ENCODE measurements at places on chromosomes 12 and 14.

GRCh38 chr14:87387806-87388205, 605.2 kb downstream of the GALC start:
- no peak for DNase-seq

DNA sequence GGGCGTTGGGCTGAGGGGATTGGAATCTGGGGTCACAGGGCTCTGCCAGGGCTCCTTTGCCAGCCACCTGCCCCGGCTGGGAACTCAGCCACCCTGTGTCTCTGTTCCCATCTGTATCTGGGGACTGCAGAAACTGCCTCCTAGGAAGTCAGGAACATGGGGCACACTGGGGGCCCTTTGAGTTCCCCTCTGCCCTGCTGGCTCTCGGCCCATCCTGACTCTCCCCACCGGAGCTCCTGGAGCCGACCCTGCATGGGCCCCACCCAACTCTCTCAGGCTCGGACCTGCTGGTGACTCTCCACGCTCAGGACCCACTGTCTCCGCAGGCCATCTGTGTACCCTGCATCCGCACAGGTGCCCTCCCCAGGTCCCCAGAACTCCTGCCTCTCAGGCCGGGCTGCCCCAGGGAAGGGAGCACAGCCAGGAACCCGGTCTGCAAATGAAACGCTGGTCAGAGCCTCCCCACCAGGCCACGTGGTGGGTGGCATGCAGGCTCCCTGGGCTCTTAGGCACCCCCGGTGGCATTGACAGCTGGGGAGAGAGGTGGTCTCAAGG, 82.8 kb downstream of the KIF26A start:
- no peak for DNase-seq

GRCh38 chr12:99311373-99311772, 336.2 kb upstream of the GARIN6 start:
- DNase-seq = no peak

GRCh38 chr12:44618946-44619345, 257.2 kb downstream of the NELL2 start:
- no peak for DNase-seq

DNA sequence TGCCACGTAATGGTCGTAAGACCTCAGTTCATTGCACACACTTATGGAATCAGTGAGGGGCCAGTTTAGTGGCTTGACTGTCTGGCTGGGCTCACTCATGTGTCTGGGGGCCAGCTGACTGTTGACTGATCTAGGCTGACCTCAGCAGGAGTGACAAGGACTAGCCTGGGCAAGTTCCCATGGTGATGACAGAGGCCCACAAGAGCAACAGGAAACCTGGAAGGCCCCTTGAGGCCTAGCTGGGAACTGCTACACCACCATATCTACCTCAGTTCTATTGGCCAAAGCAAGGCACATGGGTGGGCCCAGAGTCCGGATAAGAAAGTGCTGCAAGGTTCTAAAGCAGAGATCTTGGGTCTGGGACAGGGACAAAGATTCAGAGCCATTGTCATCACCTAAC, 21.3 kb upstream of the RFLNA start:
- peak; percentile 47 for DNase-seq

DNA sequence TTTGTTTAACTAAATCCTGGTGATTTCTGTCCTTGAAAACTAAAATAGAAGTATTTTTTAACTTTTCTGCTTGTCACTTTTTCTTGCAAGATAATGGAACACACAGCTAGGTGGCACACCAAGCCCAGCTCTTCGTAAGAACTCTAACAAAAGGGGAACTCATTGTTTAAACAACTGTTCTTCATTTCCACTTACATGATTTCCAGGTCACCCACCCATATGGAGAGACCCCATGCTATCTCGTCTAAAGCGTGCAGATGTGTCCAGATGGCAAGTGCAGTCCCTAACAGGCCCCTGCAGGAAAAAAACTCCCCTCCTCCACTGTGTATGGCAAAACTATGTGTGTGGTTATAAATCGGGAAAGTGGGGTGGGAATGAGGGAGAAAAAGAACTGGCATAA, 43.3 kb upstream of the NT5DC3 start:
- peak; percentile 33 for DNase-seq

DNA sequence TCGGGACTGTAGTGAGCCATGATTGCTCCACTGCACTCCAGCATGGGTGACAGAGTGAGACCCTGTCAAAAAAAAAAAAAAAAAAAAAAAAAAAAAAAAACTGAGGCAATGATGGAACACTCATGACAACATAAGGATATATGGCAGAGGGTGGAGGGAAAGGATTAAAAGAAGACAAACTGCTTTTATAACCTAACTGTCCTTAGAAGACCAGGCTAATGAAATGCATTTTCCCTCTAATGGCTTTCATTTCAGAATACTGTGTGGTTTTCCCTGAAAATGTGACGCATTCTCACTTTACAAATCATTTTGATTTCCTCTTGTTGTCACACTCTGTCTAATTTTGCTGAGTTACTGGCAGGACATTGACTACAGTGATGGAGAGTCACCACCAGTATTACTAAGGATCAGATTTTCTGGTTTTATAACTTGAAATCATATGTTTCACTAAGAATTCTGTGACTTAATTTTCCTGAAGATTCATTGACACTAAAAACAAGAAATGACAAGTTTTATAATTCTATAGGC, 137.6 kb upstream of the SSTR1 start:
- no peak for DNase-seq

GRCh38 chr12:48420039-48420775, 52.2 kb upstream of the ANP32D start:
- DNase-seq = peak; percentile 33

- peak; percentile 17 for DNase-seq
These were observed 305.5 kb downstream of the CEP128 start for GRCh38 chr14:80636071-80636470.

DNA sequence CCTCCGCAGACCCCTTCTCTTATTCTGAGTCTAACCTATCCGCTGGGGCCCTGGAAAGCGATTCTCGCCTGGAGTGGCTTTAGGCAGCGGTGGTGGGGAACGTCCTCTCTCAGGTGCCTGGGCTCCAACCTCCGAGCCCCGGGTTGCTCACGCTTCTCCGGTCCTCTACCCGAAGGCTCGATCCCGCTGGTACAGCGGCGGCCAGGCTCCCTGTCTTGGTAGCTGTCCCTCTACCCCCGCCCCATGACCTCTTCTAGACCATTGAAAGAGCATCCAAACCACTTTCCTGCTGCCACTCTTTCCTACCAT, 505 bp upstream of the HEBP1 start:
- no peak for DNase-seq

- peak; percentile 90 for DNase-seq
These were observed 59.5 kb upstream of the IGF1 start for GRCh38 chr12:102539651-102540553.

DNA sequence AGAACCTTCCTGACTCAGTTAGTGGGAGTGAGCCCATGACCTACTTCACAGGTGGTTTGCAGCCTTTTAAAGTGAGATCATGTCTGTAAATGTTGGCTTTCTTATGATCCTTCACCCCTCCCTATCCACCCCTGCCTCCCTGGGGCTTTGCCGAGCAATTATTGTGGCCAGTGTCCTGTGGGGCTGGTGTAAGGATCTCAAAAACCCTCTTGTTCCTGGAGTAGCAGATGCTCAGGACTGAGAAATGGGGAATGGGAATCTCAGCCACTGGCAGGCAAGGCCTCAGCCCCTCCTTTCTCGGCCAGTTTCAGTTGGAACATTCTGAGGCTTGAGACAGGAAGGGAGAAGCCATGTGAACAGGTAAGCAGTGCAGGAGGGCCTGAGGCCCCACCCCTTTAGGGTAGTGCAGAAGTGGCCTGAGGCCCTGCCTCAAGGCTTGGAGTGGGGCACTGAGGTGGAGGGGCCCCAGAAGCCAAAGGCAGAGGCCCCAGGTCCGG, 53.8 kb downstream of the PLEKHG3 start:
- DNase-seq = peak; percentile 42

DNA sequence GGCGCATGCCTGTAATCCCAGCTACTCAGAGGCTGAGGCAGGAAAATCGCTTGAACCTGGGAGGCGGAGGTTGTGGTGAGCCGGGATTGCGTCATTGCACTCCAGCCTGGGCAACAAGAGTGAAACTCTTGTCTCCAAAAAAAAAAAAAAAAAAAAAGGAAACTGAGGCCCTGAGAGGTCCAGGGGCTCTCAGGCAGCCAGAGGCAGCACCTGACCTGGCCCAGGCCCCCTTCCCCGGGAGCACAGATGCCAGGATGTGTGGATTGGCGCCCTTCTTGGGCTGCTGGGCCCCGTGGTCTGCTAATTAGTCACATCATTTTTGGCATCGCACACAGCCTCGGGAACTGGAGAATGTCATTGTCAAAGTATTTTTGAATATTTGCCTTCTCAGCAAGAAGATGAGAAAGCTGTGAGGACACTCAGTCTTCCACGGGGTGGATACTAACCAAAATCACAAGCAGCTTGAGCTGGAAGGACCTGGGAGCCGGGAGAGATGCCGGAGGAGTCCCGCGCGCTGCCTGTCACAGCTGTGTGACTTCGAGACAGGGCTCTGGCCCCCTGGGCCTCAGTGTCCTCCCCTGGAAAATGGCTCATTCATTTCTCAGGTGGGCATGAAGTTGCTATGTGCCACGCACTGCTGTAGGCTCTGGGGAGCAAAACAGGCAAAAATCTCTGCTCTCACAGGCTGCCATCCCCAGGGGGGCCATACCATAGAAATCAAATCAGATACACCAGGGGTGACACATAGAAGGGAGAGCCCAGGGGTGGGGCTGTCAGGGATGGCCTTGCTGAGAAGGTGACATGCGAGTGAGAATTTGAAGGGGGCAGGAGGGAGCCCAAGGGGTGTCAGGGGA, 12.5 kb upstream of the RCOR1 start:
- peak; percentile 43 for DNase-seq

DNA sequence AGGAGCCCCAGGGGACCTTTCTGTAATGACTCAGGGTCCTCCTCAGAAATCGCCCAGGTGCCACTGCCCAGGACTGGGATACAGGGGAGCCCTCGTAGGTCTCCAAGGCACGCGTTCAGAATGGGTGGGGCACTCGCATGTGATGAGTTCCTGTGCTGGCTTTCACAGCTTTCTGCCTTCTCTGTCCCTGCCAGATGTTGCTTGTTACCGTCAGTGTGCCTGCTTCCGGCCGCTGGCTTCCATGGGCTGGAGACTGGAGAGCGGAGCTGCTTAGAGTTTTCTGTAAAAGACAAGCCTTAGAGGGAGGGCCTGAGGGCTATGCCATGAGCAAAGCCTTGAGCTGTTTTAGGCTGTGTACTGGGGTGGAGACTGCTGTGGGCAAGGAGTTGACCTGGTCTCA, 75.0 kb upstream of the SLC24A4 start:
- no peak for DNase-seq

GRCh38 chr14:50844391-50844790, 13.4 kb upstream of the NIN start:
- no peak for DNase-seq

DNA sequence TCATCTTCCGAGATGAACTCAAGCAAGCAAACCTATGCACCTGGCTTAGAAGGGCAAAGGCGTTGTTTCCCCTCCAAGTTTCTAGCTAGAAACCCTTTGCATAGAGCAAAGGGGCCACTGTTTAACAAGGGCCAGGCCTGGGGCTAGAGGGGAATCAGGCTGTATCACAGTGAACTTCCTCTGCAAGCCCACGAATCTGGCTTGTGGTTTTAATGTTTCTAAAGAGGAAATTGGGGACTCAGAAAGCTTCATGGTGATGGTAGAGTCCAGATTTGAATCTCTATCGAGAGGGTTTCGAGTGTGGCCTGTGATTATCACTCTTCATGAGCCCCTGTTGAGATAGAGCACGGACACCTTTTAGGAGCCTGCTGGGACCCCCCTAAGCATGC, 189.9 kb downstream of the VRK1 start:
- DNase-seq = no peak

- DNase-seq = no peak
These were observed 39.9 kb upstream of the TMCC3 start for GRCh38 chr12:94690198-94690771.

DNA sequence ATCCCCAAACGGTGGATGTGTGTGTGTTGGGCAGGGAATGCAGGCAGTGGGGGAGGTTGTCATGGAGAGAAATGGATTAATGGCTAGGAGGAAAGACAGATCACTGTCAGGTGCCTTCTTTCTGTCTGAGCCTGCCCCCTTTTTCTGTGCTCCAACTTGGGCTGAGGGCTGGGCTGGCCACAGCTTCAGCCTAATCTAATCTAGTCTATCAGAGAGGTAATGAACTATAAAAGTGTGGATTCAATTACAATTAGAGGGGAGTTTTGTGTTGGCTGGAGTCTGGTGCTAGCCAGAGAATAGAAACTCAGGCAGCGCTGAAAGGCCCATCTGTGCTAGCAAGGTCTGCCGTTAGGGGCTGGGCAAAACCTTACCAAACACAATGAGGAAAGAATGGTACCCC, 41.2 kb downstream of the NEUROD4 start:
- no peak for DNase-seq

DNA sequence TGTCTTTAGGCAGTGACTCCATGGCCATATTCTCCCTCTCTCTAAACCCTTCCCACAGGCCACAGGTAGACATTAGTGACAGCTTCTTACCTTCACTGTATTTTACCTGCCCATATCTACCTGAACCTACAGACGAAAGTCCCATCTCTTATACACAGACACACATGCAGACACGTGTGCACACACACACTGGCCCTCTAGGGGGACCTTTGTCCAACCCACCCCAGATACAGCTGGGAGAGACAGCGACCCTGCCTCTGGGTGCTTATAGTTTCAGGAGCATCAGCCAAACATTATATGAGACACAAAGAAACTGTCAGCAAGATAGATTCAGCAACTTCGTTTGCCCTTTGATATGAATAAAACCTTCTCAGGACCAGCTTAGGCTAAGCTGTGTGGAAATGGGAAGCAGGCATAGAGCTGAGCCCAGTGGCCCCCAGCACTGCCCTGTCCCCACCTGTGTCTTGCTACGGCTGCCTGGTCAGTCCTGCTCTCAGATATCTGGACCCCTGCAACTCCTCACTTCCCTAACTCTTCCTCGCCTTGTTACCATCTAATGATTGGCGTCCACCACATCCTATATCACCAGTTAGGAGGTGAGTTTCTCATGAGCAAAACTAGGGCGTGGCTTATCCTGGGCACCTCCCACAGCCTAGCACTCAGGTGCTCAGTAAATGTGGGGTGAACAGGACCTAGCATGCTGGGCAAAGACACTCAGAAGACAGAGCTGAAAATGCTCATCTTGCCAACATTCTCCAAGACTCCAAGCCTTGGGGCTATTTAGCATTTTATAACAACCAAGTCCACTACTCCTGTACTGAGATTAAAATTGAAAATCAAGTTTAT, 12.0 kb upstream of the CD9 start:
- DNase-seq = no peak

DNA sequence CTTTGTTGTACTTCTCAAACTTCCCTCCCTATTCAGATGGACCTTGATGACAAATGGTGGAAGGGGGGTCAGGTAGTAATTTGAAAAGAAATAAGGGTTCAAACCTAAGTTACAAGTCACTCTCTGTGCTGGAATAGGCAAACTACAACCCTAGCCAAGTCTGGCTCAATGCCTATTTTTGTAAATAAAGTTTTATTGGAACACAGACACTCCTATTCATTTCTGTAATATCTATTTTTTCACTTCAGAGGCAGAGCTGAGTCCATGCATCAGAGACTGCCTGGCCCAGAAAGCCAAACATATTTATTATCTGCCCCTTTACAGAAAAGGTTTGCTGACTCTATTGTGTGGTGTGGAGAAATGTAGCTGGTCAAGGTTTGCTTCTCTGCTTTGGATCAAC, 78.4 kb upstream of the RIN3 start:
- DNase-seq = no peak

- no peak for DNase-seq
These were observed 1.7 kb upstream of the FGD4 start for GRCh38 chr12:32397696-32398095.

GRCh38 chr14:72652179-72652578, 241.7 kb downstream of the DPF3 start:
- DNase-seq = no peak

- peak; percentile 29 for DNase-seq
These were observed 535.6 kb upstream of the ATP2B1 start for GRCh38 chr12:90244232-90244631.
